EL (cell line): ENCODE measurements at places on chromosomes 16 and 17.
A peak's percentile ranks its signal among the peaks of the same experiment; 100 is the strongest.

GRCh38 chr17:1905190-1905913, 75.5 kb downstream of the RPA1 start:
- no peak for DNase-seq

DNA sequence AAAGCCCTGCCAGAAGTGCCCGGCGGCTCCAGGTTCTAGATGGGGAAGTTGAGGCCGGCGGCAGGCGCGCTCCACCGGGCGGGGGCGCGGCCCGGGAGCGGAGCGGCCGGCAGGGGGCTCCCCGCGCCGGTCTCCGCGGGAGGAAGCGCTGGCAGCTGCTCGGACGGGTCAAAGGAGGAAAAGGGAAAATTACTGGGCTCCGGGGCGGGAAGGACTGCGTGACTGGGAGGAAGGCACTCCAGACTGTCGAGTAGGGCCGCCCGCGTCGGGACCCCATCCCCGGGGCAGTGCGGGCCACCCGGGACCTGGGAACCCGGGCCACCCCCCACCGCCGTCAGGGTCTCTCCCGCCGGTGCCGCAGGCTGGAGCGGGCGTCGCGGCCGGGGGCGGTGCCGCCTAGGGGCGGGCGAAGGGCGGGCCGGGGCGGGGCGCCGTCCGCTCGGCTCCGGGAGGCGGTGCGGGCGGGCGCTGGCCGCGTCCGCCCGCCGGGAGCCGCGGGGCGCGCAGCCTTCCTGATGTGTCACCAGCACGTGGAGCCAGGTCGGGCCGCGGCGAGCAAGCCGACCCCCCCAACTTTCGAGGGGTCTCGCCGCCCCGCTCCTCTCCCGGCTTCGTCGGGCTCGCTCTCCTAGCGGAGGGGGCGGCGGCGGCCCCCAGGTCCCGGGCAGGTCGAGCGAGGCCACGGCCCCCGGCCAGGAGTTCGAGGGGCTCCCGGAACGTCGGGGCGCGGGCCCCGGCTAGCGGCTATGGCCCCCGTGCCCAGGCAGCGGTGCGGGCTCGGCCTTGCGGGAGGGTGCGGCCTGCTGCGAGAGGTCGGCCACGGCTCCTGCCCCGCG, 167.5 kb downstream of the RAB11FIP4 start:
- DNase-seq, result peak; percentile 83

GRCh38 chr17:3879591-3880417, 13.0 kb downstream of the CAMKK1 start:
- DNase-seq, result no peak

- DNase-seq, result peak; percentile 51
Measured at GRCh38 chr16:13923703-13924298, 3.8 kb downstream of the ERCC4 start.

- DNase-seq, result no peak
Measured at GRCh38 chr16:54697677-54698076, 233.0 kb upstream of the IRX5 start.

DNA sequence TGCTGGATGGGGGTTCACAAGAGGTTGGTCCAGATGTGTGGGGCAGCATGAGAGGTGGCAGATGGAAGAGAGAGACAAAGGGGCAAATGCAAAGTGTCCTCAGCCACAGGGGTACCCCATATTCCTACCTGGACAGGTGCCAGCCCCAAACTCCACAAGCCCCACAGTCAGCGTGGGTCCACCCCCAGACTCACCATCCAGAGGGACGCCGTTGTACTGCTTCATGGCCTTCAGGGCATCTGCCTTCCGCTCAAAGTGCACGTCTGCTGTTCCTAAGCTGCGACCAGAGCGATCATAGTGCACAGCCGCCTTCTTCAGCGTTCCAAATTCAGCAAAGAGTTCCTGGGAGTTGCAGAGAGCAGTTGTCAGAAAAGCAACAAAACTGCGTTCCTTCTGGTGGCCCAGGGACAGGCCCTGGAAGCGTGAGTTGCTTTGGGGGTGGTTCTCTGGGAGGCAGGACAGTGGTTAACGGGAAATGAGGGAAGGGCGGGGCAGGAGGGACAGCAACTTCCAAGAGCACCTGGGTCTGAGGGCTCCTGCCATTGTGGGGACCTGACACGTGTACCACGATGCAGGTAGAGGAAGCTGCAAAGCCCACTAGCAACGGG, 2.3 kb downstream of the ALYREF start:
- DNase-seq, result no peak

GRCh38 chr17:11318207-11318606, 77.2 kb downstream of the SHISA6 start:
- no peak for DNase-seq

- DNase-seq, result no peak
Measured at GRCh38 chr16:86892509-86892908, 314.2 kb downstream of the FOXL1 start.

DNA sequence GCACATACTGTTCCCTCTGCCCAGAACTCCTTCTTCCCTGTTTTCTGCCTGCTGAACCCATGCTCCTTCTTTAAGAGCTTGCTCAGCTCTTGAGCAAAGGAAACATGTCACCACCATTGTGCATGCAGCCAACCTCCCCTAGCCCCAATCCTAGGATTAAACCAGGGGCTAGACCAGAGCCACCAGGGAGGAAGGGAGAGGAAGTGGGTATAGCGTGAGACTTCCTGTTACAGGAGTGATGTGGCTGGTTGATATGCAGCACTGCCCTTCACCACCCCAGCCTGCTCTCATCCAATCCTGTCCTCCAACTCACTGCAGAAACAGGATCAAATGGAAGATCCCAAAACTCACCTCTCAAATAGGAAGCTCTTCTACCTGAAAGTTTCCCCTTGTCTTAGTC, 67.1 kb upstream of the CDH5 start:
- no peak for DNase-seq

GRCh38 chr17:63458478-63458877, 12.4 kb upstream of the CYB561 start:
- DNase-seq, result no peak
